Calu3 (cell line): ENCODE measurements at places on chromosomes 7 and 10. TPM values are rescaled to one million over a fixed set of nuclear protein-coding genes. Genes with fewer than 3 reads are reported as not detected.

Gene CRHR2
- total RNA-seq = not detected in 2 replicates

Gene HOXA7
- not detected in 2 replicates for total RNA-seq

Gene SLC29A3
- 5.9 and 7.7 TPM in 2 replicates for total RNA-seq

Gene ABCB4
- total RNA-seq = not detected in 2 replicates

Gene PON3
- total RNA-seq = 5.3 and 6.5 TPM in 2 replicates

Gene SAP25
- 3.1 and 3.2 TPM in 2 replicates for total RNA-seq

Gene FRMD4A
- total RNA-seq = 6.1 and 7.0 TPM in 2 replicates

Gene MRLN
- not detected in 2 replicates for total RNA-seq

DNA sequence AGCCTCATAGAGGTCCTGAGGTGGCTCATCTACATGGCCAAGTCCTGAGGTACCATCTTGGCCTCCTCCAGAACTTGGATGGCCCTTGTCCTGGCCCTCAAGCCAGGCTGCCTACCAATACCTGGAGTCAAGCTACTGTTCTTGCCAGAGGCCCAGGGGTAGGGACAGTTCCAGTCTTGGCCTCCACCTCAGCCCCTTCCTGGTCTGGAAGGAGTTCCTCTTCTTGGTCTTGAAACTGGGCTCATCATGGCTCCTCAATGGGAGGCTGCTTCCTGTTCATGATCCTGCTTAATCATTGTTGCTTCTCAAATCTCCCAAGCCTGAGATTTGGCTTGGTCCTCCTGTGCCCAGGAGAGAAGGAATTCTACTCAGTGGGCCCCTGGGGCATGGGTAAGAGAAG lies 3.9 kb downstream of the HPS6 start:
- no peak for DNase-seq
- no peak overlapping the region for H3K27ac ChIP-seq
- peaks cover 20% of the 10 kb centered on the region for H3K4me1 ChIP-seq
- no peaks in the 10 kb centered on the region for H3K27me3 ChIP-seq

DNA sequence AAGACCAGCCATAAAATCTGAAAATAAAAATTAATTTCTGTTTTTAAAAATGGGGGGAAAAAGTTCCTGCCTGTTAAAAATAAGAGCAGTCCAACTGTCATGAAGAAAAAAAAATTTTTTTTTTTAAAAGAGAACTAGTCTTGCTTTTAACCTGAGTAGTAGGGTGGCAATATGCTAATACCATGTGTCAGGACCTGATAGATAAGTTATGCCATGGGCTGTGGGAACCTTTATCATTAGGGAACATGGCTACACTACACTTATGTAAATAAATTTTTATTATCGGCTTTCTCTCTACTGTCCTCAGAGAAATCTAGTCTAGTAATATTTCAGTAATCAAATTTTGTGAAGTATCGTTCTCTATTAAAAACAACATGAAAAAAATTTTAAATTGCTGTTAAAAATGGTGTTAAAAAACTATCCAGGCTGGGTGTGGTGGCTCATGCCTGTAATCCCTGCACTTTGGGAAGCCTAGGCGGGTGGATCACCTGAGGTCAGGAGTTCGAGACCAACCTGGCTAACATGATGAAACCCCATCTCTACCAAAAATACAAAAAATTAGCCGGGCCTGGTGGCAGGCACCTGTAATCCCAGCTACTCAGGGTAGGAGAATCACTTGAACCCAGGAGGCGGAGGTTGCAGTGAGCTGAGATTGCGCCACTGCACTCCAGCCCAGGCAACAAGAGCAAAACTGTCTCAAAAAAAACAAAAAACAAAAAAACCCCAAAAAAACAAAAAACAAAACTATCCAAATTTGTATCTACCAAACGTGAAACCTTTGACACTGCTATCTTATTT lies 20.7 kb downstream of the NT5C3A start:
- peaks cover 53% of the 10 kb centered on the region for H3K4me1 ChIP-seq
- DNase-seq = no peak
- no peaks in the 10 kb centered on the region for H3K27me3 ChIP-seq
- peaks cover 24% of the 10 kb centered on the region for H3K36me3 ChIP-seq
- peak overlapping the region; percentile 79 for H3K27ac ChIP-seq

DNA sequence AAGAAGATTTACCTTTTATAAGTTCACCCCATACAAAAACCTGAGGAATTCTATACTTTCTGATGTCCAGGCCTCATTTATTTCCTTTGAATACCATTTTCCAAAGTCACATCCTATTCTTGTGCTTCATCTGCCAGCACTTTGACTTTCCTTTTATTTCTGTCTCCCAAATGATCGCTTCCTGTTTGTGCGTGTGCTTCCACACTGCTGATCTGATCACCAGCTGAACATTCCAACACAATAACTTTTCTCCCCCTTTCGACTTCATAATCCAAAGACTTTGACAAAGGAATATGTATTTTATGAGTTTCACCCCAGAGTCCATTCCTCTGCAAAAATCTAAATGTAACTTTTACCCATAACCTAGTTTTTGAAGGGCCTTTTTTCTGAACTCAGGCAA lies 3.1 kb downstream of the ELAPOR2 start:
- DNase-seq = no peak
- no peak overlapping the region for H3K4me3 ChIP-seq
- no peaks in the 10 kb centered on the region for H3K4me1 ChIP-seq
- H3K36me3 ChIP-seq = no peaks in the 10 kb centered on the region
- peaks cover 13% of the 10 kb centered on the region for H3K27me3 ChIP-seq
- H3K27ac ChIP-seq = no peak overlapping the region

DNA sequence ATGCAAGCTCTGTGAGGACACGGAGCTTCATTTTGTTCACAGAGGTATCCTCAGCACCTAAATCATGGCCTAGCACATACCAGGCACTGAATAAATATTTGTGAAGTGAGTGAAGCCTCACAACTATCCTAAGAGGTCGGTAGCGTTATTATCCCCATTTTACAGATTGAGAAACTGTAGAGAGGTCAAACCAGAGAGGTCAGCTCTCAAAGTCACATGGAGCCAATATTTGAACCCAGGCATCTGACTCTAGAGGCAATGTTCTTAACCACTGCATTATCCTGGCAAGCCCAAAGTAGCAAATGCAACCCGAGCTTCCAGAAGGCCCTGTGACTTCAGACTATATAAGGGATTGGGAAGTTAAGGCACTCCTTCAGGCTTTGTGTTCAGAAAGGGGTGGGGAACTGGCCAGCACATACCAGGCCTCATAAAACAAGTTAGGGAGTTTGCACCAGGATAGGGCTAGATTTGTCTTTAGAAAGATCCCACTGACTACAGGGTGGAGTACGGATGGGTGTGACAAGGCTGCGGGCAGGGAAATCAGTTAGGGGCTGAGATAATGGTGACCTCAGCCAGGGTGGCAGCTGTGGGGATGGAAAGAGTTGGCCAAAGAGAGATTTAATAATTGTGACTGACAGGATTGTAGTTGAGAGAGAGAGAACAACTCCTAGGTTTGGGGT lies 101.4 kb downstream of the TBXAS1 start:
- no peaks in the 10 kb centered on the region for H3K36me3 ChIP-seq
- H3K4me1 ChIP-seq = peaks cover 13% of the 10 kb centered on the region
- no peak overlapping the region for H3K4me3 ChIP-seq

DNA sequence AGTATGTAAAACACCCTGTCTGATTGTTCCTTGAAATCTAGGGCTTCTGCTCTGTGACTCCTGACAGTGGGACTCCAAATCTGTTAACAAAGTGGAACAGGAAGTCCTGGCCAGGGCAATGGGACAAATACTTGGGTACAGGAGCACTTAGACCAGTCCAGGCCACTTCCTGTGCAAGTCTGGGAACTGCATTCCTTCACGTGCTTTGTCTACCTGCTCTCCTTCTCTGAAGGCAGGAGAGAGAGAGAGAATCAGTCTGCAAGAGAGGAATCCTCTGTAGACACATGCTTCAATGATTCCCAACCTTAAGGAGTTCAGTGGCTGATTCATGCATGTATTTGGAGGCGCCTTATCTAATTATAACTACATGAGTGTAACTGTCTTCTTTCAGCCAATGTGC lies 530.2 kb downstream of the GATA3 start:
- DNase-seq = no peak
- H3K4me3 ChIP-seq = no peak overlapping the region
- no peaks in the 10 kb centered on the region for H3K27me3 ChIP-seq
- H3K36me3 ChIP-seq = no peaks in the 10 kb centered on the region
